ENCODE measurements at places on chromosomes 6 and 20.

DNA sequence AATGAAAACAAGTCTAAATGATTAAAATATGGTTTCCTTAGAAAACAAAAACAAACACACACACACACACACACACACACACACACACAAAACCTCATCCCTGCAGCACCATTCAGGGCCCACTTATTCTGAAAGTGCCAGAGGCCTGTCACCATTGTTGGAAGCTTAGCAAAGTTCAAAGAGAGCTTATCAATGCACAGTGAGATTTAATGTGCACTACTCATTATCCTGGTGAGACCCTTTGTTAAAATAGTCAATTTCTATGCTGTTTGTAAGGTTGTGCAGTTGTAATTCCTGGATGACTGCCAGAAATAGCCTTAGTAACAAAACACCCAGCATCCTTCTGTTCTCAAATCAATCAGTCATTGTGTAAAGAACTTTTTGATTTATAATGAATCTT, 482.9 kb downstream of the GRIK2 start:
- DNase-seq: no peak

GRCh38 chr6:112770308-112770707, 423.2 kb downstream of the RFPL4B start:
- no peak for DNase-seq

DNA sequence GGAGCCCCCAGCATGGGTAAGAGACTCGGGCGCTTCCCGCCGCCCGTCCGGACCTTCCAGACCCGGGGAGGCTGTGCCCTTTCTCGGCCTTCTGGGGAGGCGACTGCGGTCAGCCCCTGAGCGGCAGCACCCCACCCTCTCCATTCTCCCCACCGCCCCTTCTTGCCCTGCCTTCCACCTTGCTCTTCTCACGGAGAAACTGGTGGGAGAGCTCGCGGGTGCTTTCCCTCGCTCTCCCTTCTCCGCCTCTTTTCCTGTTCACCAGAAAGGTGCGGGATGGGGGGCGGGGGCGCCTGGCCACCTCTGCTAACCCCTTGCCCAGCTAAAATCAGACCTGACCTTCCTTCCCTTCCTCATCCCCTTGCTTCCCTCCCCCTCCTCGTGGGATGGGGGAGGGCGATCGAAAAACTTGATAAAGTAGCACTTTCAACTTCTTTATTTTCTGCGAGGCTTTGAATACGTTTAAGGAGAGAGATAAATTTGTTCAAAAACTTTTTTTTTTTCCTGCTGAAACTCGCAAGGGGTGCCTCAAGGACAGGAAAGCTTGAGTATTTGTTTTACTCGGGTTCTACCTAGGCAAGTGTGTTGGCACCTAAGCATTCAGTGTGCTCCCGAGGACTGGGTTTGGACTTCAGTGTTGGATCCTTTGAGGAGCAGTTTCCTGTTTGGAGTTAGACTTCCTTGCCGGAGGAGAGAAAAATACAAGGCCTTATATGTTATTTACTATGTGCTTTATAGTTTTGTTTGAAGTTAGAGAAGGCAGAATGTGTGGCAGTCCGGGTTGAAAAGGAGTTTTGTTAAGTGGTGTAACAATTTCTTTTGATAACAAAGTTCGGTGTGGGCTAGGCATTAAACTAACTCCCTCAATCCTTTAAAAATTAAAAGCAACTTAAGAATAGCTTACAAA, 897 bp downstream of the CD2AP start:
- DNase-seq: peak; percentile 37

- no peak for DNase-seq
These were observed 23.5 kb downstream of the KIAA0408 start for GRCh38 chr6:127435626-127436220.

DNA sequence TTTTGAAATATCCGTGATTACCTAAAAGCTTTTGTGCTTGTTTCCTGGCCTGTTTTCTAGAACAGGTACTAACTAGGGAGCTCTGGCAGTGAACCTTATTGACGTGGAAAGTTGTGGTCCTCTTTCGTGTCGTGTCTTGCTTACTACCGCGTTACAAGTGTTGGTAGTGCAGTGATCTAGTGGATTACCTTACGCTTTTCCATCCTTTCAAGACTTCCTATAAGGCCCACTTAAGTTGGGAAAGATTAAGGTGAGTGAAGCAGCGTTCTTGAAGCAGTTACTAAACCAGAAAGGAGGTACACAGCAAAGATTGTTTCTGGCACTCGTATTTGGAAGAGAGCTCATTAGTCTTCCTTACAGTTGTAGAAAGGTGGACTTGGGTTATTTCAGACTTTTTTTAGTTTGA, 1.9 kb downstream of the PNRC1 start:
- DNase-seq: no peak

- DNase-seq: no peak
These were observed 97.8 kb downstream of the RAMACL start for GRCh38 chr6:166488701-166489100.

GRCh38 chr20:43751167-43752050, 24.6 kb upstream of the GTSF1L start:
- DNase-seq: no peak

GRCh38 chr20:1423625-1424106, 30.8 kb upstream of the FKBP1A start:
- no peak for DNase-seq

GRCh38 chr6:158367816-158368215, 55.6 kb downstream of the TULP4 start:
- DNase-seq: no peak

DNA sequence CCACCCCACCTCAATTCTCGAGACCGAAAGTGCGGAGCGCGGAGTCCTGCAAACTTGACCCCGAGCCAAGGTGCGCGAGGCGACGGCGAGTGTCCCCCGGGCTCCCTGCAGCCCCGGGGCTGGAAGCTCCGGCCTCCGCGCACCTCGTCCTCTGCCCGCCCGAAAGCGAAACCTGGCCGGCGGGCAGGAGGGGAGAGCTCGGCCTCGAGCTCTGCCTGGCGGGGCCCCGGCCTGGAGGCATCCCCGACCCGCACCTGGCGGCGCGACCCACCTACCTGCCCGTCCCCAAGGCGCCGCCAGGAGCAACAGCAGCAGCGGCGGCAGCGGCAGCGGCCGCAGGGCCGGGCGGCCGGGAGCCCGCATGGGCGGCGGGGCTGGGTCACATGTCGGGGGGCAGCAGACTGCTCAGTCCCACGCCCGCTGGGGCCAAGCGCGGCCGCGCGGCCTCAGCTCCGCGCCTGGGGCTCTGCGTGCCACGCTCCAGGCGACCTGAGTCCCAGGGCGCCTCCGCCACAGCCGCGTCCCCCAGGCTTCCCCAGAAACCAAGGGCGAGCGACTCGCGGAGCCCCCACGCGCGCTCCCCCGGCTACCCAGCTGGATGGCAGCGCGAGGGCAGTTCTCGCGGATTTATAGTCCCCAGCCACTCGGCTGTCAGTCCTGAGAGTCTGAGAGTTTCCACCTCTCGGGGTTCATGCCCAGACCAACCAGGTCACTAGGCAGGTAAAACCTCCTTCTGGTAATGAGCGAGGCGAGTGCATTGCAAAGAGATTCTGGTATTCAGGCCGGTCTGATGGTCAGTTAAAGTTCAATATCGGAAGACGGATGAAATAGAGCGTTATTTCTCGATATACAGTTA, at the start of gene IL20RA:
TSS of gene IL20RA (minus strand) at position 600 of the 856 bp plus-strand sequence. CDS start at position 363, 237 bp downstream.
- peak; percentile 63 for DNase-seq

DNA sequence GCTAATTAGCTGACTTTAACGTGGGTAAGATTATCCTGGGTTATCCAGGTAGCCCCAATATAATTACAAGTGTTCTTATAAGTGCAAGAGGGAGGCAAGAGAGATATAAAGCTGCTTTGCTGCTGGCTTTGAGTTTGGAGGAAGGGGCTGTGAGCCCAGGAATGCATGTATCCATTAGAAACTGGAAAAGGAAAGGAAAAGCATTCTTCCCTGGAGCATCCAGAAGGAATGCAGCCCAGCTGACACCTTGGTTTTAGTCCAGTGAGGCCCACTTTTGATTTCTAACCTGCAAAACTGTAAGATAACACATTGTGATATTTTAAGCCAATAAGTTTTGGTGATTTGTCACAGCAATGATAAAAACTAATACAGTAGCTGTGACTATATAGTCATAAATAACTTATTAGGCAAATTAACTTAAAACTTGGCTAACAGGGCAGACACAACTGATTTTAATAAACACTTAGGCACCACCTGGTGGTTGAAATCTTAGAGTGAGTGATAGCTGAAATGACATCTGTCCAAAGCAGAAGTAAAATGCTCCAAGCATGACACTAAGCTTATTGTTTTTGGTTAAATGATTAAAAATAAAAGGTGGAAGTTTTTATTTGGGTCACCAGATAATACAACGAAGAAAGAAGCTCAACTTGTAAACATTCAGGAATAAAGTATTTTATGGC, 35.6 kb downstream of the ADGRF4 start:
- DNase-seq: no peak

DNA sequence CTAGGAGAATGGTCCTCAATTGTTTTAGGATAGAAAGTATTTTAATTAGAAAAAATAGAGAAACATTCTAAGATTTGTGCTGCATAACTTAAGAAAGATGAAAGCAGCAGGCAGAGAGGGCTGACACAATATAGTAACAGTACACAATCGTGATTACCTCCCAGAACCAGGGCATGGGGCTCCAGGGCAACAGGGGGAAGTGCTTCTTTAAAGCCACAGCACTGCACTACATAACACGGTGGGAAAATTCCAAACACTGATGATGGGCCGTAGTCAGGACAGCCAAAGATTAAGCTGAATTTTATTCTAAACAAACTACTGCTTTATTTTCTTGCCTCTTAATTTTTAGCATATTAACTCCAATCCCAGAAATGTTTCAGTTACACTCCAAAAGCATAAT, 14.4 kb downstream of the EXOC2 start:
- DNase-seq: no peak

DNA sequence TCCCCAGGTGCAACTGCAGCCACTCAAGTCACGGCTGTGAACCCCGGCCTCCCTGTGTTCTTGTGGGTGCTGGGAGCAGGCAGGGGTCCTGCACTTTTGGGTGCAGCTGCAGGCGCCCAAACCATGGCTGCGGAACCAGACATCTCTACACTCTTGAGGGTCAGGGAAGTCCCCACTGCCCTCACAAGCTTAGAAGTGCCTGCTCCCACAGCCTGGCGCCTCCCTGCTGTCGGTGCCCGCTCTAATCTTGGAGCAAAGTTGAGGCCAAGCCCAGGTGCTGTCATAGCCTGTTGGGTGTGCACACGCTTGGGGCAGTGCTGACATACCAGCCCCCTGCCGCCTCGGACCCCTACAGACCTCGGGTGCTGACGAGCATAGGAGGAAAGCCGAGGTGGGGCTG, 6.2 kb downstream of the DEFB132 start:
- no peak for DNase-seq

DNA sequence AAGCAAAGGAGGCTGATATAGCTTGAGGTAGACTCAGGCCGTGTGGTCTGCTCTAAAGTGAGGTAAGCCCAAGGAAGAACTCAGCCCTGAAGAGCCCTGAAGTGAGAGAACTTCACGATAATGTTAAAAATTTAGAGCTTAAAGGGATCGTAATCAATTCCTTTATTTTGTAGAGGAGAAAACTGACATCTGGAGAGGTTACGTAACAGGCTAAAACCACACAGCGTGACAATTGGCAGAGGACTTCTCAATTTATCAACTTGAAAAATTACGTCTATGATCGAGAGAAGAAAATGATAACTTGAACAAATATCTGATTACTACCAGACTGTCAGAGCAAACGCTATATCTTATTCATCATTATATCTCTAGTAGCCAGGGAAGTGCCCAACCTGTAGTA, 121.8 kb upstream of the FOXO3 start:
- DNase-seq: no peak

GRCh38 chr6:2546901-2547300, 203.8 kb downstream of the MYLK4 start:
- DNase-seq: no peak

GRCh38 chr6:52666071-52666470, 4.8 kb upstream of the TMEM14A start:
- DNase-seq: no peak

Measured in left ventricle myocardium superior (tissue), 1 donor.